B cell (primary cell): ENCODE measurements at places on chromosomes 13 and 19. TPM values are rescaled to one million over a fixed set of nuclear protein-coding genes. Genes with fewer than 3 reads are reported as not detected.

The B3GNT8 gene
- total RNA-seq, result 0.22 and 0.27 TPM in 2 replicates

The OR10H1 gene
- total RNA-seq, result 0.07 and 0.10 TPM in 2 replicates

The POSTN gene
- not detected in 2 replicates for total RNA-seq

The ZNF547 gene
- 9.7 and 9.9 TPM in 2 replicates for total RNA-seq

The STOML3 gene
- total RNA-seq, result not detected in 2 replicates

The PSPN gene
- total RNA-seq, result 3.0 and 3.3 TPM in 2 replicates

The PEAK3 gene
- 0.71 and 0.90 TPM in 2 replicates for total RNA-seq

The CGB8 gene
- total RNA-seq, result not detected in 2 replicates

The NLRP4 gene
- total RNA-seq, result 0.15 and 0.19 TPM in 2 replicates

The MUC16 gene
- total RNA-seq, result 1.0 and 1.1 TPM in 2 replicates

The EFNA2 gene
- not detected in 2 replicates for total RNA-seq

The ZNF135 gene
- total RNA-seq, result 10.0 and 10.1 TPM in 2 replicates

The CRLF1 gene
- not detected in 2 replicates for total RNA-seq

The TNNI3 gene
- total RNA-seq, result not detected in 2 replicates
